ENCODE measurements at places on chromosomes 16 and 17.

- DNase-seq: no peak
These were observed 351.1 kb downstream of the KCNJ2 start for GRCh38 chr17:70520447-70520846.

GRCh38 chr17:17712268-17712924, 31.1 kb downstream of the RAI1 start:
- DNase-seq: no peak

- no peak for DNase-seq
These were observed 32.0 kb downstream of the COTL1 start for GRCh38 chr16:84585886-84586285.

GRCh38 chr17:7754656-7755055, 37.1 kb downstream of the DNAH2 start:
- no peak for DNase-seq

DNA sequence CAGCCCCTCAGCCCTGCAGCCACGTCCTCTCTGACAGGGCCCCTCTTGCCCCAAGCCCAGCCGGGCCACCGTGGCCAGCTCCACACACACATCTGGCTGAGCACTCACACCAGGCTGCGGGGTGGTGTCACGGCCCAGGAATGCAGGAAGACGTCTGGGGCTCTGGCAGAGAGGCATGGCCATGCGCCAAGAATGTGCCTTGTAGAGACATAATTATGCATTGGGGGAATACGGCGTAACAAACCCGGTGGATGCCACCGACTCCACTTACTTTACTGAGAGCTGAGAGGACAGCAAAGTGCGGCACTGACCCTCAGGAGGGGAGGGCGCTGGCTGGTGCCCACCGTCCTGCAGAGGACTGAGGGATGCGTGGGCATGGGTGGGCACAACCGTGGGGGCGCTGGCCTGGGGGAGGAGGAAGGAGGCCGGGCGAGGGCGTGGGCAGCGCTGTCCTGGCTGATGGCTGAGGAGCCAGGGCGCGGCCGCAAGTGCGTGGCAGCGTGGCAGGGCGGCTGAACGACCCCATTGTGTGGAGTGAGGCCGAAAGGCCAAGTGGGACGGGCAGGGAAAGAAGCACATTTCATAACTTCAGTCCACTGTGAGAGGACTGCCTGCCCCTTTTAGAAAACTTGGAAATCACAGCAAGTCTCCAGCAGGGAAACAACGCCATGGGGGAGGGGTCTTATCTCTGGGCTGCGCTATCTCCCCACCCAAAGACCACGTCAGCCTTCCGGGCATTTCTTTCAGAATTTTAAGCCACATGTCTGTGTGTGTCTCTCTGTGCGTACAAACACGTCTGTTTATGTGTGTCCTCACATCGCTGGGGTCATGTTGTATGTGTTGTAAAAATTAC, 30.6 kb downstream of the METRNL start:
- no peak for DNase-seq

DNA sequence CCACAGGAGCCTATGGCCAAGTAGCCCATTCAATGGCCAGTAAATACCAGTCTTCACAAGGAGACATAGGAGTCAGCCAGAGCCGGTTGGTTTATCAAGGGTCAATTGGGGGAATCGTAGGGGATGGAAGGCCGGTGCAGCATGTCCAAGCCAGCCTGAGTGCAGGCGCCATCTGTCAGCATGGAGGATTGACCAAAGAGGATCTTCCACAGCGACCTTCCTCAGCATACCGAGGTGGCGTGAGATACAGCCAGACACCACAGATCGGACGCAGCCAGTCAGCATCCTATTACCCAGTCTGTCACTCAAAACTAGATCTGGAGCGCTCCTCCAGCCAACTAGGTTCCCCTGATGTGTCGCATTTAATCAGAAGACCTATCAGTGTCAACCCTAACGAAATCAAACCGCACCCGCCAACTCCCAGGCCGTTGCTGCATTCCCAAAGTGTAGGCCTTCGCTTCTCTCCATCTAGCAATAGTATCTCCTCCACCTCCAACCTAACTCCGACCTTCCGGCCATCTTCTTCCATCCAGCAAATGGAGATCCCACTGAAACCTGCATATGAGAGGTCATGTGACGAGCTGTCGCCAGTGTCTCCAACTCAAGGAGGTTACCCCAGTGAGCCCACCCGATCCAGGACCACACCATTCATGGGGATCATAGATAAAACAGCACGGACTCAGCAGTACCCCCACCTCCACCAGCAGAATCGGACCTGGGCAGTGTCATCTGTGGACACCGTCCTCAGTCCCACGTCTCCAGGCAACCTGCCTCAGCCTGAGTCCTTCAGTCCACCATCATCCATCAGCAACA, 25.0 kb downstream of the CYB561 start:
- DNase-seq: no peak

DNA sequence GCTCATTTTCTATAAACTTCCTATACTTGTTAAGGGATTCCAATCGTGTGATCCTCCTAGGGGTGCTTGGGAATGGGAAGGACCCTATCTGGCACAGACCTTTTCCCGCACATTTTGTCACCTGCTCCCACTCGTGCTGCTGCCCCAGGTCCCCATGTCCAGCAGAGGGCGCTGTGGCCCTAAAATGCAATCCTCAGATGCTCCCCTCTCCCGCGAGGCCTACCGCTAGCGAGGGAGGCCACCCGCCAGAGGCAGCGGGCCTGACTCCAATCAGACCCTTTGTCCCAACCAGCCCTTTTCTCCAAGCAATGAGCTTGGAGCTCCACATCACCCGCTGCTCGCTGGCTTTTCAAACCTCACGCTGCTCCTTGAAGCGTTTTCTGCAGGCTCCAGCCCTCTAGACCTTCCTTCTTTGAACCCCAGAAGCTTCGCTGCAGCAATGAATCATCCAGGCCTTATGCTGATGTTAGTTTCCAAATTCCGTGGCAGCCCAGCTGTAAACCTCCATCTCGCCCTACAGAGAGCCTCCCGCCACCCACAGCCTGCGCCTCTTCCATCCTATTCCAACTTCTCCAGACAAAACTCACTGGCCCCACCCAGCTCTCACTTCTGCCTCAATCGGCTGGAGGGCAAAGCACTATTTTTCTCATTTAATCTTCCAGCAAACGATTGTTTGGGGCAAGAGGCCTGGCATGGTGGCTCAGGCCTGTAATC, 23.6 kb upstream of the FZD2 start:
- no peak for DNase-seq

DNA sequence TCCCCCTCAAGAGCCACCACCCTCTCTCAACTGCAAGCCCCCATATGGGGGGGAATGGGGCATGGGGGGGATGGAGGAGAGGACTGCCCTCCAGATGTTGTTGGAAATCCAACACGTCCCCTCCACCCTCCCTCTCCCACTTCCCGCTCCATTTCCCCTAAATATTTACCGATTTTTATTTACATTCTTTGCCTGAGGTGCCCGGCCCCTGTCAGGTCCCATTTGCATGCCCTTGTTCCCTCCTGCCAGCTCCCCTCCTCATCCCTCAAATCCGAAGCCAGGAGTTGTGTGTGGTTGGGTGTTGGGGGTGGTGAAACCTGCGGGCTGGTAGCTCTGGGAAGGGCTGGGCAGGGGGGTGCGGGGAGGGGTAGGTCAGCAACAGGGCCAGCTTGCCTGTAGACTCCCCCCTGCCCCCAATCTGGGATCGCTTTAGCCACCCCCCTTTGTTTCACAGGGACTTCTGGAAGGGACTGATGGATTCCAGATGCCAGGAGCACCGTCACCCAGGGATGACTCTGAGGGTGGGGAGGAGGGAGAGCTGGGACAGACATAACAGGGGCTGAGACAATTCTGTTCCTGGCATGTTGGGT, 39.7 kb upstream of the NGFR start:
- no peak for DNase-seq

DNA sequence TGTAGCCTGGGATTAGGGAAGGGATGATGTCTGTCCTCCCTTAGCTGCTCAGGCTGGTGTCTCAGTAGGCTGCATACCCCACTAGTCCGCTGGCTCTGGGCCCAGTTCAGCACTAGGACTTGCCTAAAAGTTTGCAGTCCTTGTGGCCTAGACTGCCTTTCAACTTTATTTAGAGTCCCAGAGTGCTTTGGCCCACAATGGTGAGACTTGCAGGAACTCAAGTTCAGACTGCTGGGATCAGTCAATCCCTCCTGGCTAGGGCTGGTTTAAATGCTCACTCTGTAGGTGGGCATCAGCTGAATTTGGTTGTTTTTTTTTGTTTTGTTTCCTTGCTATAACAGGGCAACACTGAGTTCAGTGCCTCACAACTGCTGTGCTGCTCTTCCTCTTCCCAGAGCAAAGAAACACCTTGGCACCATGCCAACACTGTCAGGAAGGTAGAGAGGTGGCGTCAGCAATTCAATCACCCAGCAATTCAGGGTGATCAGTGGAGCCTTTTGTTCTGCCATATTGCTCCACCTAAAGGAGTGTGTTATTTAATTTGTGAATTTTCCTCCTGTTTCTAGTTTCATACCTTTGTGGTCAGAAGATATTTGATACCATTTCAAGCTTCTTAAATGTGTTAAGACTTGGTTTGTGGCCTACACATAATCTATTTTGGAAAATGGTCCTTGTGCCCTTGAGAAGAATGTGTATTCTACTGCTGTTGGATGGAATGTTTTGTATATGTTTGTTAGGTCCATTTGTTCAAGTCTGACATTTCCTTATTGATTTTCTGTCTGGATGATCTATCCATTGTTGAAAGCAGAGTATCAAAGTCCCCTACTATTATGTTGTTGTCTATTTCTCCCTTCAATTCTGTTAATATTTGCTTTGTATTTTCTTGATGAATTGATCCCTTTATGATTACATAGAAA, 284.0 kb upstream of the PMFBP1 start:
- DNase-seq: no peak

GRCh38 chr16:67790071-67790470, 16.3 kb downstream of the RANBP10 start:
- DNase-seq: no peak

GRCh38 chr17:59694344-59694743, 12.9 kb downstream of the PTRH2 start:
- no peak for DNase-seq

- DNase-seq: no peak
These were observed 365.4 kb upstream of the TNRC6C start for GRCh38 chr17:77593081-77593480.

Measured in vagina (tissue), 2 donors.